C1 segment of cervical spinal cord (tissue), 14 donors: ENCODE measurements at places on chromosomes 1 and 21.

GRCh38 chr1:64092851-64093371 is 110.5 kb upstream of the UBE2U start:
- peak; percentile 44 for DNase-seq

- DNase-seq: no peak
Measured at GRCh38 chr1:202238914-202239313, 45.3 kb downstream of the LGR6 start.

DNA sequence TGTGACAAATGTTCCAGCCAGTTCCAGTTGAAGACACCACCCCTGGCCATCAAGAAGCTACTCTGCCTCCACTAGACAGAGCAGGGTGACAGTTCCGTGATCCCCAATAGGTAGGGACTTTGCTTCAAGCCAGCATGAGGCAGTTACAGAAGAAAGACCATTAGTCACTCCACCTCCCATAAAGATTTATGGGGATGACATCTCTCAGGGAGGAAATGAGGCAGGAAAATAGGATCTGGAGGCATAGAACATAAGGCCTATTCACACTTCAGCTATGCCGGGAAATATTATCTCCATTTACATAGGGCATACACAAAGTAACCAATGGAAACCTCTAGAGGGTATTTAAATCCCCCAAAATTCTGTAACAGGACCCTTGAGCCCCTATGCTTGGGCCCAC is 3.5 kb upstream of the GBP7 start:
- no peak for DNase-seq

DNA sequence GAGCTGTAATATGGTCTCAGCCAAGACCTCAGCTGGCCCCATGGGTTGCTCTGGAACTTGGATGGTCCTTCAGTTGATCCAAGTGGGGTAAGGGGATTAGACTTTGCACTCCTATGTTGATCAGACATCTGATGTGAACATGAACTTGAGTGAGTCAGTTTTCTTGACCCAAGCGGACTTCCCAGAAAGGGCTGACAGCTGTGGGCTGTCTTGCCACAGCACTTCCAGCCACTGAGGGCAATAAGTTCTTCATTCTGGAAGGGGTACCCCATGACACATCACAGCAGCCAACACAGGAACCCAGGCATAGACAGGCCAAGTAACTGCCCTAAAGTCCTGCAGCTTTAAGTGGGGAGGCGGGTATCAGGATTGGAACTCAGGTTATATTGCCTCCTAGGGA is 93.9 kb upstream of the USP24 start:
- no peak for DNase-seq

- DNase-seq: no peak
Measured at GRCh38 chr1:3380469-3380868, 74.0 kb upstream of the ARHGEF16 start.

GRCh38 chr1:71861022-71861421 is 421.3 kb downstream of the NEGR1 start:
- DNase-seq: no peak

DNA sequence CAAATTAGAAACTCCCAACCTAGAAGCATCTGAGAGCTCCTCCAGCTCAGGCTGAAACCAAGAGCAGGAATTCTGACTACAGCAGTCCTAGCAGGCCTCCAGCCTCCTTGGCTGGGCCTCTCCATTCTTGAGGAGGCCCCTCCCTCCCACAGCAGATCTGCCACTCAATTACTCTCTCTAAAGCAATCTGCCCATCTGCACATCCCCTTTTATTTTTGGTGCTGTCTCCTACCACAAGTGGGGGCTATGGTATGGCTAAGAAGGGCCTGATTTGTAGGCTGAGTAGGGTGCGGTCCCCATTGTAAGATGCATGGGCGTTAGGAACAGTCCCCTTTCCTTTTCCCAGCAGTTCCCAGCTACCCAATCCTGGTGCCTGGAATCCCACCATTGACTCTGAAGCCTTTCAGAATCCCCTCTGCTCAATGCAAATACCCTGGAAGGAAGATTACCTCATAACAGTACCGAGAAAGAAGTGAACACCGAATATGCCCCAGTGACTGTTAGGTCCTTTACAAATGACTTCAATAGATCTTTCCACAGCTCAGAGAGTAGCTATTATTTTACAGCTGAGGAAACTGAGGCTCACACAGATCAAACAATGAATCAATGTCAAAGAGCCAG is 11.6 kb upstream of the TTC39A start:
- no peak for DNase-seq

GRCh38 chr1:7698641-7699040 is 72.5 kb upstream of the VAMP3 start:
- DNase-seq: no peak

DNA sequence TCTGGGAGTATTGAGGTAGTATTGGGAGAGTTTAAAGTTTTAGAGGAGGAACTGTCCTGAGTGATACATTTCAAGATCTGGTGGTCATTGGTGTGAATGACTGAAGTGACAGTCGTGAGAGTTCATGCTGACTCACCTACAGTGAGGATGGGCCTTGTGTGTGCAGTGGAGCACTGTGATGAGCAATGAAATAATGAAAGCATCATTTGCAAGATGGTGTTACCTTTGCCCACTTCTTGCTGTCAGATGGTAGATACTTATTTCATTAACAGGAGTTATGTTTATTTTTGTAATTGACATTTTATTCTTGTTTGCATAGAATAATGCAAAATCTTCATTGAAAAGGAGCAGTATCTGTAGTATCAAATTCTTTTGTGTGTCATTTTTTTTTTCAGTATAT is 29.0 kb downstream of the POU2F1 start:
- DNase-seq: no peak

DNA sequence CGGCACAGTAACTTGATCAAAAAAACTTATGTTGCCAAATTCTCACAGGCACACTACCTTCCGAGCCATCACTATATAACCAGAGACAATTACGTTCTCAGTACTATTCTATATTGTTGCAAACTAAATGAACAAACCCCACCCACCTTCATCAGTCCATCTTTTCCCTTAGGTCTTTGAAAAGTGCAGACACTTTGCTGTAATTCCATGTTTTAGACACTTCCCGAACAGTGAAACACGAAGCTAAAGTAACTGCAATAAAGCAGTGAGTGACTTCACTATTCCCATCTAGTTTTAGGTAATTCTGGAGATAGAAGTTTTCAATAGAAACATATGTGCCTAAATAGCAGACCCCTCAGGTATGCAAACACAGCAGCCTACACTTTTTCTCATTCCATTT is 7.7 kb downstream of the SFPQ start:
- no peak for DNase-seq

GRCh38 chr1:197774466-197775281 is 606 bp downstream of the DENND1B start:
- peak; percentile 42 for DNase-seq

GRCh38 chr1:66380452-66381212 is 153.3 kb upstream of the SGIP1 start:
- no peak for DNase-seq

DNA sequence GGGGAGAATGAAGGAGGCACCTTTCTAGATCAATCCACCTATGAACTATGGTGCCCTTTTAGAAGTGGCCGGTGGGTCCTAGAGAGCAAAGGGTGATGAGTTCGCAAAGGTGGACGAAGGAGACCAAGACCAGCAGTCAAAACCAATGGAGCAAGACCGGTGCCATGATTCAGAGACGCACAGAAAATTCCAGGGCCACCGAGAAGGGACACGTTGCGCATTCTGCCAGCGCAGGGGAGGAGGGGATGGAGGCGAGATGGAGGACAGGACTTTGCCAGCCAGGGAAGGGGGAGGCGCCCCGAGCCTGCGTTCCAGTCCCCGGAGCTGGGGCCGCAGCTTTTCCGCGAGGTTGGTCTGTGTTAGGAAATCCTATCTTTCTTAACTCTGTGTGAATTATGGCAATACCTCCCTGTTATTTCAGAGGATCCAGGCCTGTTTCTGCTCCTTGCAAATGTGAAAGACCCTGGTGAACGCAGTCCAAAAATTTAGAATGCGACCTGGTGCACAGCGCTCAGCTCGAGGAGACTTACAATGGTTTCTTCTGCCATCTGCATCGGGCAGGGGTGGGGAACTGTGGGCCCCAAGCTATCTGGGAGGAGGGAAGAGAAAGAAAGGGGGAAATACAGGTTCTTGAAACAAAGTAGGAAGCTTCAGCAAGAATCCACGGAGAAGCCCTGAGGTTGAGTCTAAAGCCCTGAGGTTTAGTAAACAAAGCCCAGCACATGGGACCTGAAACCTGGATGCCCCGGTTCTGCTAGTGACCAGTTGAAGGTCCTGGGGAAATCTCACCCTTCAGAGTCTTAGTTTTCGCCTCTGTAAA is 129.4 kb downstream of the MRPS6 start:
- DNase-seq: peak; percentile 35

DNA sequence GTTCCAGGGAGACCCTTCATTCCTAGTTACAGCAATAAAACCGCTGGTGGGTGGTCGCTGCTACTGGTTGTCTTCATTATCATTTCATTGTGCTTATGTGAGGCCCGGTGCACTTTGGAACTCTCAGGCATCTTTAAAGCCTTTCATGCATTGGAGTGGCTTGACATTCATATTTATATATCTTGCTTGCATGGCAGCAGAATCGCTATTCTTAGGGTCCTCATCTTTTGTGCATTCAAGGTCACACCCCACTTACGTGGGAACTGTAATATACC is 110.1 kb downstream of the ZBTB18 start:
- no peak for DNase-seq

DNA sequence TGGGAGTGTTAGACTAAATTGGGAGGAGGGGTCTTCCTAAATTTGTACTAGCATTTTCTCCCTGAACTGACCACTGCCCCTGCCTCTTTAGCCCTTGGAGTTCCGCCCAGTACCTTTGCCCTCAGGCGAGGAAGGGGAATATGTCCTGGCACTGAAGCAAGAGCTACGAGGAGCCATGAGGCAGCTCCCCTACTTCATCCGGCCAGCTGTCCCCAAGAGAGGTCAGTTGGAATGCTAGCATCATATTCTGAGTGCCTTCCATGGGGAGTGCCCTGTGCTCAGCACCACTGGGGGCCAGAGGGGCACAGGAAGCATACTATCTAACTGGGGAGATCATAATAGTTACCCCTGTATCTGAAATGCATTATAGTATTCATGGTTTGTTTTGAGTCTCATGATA is 10.7 kb downstream of the POLR3GL start:
- DNase-seq: no peak

DNA sequence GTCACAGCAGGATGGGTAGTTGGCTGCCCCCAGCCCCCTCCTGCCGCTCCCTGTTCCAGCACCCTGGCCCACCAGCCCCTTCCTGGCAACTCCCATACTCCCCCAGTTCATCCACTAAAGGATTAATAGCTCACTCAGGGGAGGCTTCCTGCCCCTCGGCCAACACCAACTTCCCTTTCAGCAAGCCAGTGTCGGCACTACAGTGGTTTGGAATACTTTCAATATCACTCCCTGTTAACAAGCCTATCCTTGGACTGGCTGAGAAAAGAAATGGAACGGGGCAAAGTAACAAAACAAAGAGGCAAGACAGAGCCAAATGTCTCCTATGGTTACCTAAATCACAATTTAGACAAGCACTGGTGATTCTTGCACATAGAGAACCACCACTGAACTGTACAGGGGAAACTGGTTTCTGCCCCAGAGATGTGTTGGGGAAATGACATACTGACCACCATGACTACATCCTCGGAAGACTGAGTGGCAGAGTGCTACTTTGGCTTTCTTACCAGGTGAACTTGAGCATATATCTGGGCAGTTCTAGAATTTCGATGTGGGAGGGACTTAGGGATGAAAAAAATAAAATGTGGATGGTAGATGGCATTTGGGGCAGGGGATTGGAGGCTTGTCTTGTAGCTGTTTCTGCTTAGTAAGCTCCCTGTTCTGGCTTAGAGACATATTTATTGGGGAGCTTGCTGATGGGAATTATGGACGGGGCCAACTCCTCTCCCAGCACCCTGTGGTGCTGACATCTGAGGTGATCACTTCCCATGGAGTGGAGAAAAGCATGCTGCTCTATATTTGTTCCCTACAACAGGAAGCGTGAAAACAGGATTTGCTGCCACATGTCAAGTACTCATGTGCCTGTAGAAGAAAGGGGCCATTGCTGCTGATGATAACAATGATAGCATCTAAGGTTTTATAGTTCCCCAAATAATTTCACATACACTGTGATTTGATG is 7.1 kb upstream of the CAPN2 start:
- no peak for DNase-seq

DNA sequence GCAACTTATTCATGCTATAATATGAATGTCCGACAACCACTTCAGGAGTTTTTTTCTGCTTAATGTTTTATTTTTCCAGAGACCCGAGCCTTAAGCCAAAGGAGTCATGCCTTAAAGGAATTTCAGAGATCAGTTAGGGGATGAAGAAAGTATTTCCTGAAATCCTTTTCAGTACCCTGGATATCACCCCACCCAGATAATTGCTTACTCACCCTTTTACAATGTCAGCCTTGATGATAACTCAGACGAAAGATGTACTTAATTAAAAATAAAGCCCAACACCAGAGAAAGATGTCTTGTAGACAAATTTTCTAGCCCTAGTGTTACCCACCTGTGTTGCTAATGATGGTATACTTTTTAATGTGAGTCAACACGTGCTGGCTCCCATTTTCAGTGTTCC is 124.1 kb downstream of the XCL2 start:
- no peak for DNase-seq

DNA sequence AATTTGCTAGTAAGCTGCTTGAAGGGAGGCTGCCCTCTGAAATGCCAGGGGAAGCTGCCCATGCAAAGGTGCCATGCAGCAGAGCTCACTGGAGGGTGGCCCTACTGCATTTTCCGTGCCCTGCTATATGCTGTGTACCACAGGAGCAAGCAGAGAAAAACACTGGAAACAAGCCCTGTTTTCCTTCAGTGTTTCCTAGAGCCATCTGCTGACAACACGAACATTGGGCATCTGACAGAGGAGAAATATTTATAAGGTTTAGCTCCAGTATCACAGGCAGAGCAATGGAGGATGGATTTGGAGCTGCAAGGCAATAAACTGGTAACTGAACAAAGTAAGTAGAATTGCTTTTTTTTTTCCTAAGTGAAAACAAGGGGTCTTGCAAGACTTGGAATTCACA is 198.4 kb downstream of the USP25 start:
- peak; percentile 78 for DNase-seq

GRCh38 chr1:115873184-115873583 is 32.3 kb upstream of the NHLH2 start:
- no peak for DNase-seq

- DNase-seq: no peak
Measured at GRCh38 chr1:97936976-97937375, 16.1 kb upstream of the DPYD start.

DNA sequence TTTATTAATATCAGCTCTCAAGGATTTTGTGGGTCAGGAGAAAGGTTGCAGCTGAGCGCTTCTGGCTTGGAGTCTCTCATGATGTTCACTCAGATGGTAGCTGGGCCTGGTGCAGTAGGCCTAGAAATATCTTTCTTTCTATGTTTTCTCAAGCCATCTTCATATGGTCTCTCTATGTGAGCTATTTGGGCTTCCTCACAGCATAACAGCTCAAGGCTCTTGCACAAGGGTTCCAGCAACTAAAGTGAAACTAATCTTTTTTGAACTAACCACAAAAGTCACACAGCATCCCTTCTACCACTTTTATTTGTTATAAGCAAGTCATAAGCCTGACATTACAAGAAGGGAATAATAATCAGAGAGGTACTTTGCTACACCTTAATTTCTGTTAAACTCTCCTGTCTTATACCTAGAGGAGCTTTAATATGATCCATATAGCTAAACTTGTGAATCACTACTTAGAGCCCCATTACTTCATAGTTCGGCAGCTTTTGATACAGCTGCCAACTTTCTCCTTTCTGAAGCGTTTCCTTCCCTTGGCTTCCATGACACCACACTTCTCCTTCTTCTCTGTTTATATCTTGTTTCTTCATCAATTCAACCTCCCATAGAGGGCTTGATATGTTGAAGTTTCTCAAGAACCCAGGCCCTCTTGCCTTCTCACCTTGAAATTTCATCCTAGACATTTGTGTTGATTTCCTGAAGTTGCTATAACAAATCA is 720.2 kb downstream of the LTN1 start:
- no peak for DNase-seq
